ENCODE measurements at places on chromosomes 5 and 9. TPM values are rescaled to one million over a fixed set of nuclear protein-coding genes. Genes with fewer than 3 reads are reported as not detected.

GRCh38 chr9:109164042-109164441 is 3.0 kb downstream of the FRRS1L start:
- no peak for DNase-seq

MYO10 gene
- 42.9 TPM for total RNA-seq

SNX30 gene
- 17.1 TPM for total RNA-seq

SOHLH1 gene
- total RNA-seq = not detected
